Activated CD4-positive, alpha-beta T cell treated with anti-CD3 and anti-CD28 coated beads, Interleukin-2, amount 50 U/mL, for 48 hours (primary cell): ENCODE measurements at places on chromosomes 7 and 10.

DNA sequence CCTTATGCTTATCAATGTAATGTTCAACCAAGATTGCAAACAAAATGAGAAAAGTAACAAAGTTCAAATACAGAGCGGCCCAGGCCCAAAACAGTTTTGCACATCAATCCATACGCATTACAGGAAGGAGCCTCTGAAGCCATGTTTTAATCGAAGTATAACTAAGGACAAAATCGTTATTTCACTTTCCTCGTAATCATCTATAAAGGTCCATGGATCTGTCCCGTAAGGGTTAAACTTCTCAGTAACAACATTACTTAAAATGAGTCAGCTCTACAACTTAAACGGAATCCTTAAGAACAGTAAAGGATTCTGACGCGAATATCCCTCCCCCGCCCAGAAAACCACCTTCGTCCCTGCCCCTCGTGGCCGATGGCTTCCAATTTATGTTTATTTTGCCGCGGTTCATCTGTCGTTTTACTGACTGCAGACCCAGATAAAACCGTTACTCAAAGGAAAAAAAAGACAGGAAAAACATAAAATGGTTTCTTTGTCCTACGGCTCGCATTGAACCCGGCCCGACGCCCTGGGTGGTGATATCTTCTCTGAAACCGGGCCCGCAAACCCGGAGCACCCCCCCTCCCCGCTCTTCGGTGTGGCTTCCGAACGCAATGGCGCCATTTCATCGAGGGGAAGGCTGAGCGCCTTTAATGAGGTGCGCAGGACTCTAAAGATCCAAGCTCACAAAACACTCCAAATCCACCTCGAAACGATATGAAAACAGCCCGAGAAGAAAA lies 1.1 kb downstream of the HNRNPA2B1 start:
- DNase-seq = peak; percentile 58

GRCh38 chr7:77504951-77505350 lies 32.1 kb upstream of the PTPN12 start:
- DNase-seq = no peak

DNA sequence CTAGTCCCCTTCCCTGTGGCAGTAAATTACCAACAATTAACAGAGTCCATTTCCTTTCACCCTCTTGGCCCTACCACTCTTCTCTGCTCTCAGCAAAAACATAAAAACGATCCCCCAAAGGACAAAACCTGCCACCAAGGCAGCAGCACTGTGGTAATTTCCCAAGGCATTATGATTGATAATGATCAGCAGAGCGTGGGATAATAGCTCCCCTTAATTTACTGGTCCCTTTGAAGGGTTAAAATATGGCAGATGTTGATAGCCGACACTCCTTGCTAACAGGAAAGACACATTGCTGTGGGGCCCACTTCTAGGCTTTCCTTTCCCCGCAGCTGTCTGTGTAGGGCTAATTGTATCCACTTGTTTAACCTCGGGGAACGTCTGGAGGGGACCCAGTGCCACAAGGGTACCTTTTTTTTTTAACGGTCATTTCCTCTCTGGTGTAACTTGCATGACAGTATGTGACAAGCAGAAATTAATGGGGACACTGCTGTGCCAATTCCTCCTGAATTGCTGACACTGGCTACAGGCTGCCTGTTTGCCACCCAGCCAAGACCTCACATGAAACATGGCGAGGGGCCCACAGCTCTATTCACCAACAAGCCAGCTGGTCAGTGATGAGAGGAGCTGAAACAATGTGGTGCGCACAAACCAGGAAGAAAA lies 81.3 kb downstream of the CDK6 start:
- no peak for DNase-seq

GRCh38 chr7:1954366-1955004 lies 278.3 kb downstream of the MAD1L1 start:
- DNase-seq = no peak

DNA sequence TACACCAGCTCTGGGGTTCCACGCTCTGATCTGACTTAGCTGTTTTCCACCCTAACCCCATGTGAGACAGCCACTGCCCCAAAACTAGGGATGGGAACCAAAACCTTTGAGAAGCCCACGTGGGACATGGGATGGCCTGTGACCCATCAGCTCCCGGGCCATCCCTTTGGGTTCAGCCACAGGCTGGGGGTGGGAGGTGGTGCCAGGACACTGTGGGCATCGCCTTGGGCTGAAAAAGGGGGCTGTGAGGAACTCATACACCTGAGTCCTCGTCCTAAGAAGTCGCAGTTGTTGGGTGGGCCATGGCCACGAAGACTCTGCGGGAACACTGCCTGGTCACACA lies 379.1 kb downstream of the DNAJB6 start:
- no peak for DNase-seq

GRCh38 chr7:95317966-95318365 lies 6.4 kb downstream of the PON1 start:
- no peak for DNase-seq

DNA sequence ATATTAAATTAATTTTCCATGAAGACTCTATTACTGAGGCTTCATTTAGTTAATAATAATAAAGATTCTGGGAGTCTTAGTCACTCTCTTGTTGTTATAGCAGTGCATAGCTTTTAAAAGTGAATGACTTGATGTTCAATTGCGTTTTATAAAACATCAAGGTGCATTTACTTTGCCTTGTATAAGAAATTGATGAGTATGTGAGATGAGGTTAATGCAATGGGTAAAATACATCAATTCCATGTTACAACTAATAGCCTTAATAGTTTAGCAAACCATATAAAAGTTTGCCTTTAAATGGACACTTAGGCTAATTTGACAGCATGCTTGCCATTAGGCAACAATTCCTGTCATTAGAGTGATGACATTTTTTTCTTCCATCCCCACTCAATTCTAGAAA lies 173.6 kb upstream of the TEX47 start:
- DNase-seq = no peak

DNA sequence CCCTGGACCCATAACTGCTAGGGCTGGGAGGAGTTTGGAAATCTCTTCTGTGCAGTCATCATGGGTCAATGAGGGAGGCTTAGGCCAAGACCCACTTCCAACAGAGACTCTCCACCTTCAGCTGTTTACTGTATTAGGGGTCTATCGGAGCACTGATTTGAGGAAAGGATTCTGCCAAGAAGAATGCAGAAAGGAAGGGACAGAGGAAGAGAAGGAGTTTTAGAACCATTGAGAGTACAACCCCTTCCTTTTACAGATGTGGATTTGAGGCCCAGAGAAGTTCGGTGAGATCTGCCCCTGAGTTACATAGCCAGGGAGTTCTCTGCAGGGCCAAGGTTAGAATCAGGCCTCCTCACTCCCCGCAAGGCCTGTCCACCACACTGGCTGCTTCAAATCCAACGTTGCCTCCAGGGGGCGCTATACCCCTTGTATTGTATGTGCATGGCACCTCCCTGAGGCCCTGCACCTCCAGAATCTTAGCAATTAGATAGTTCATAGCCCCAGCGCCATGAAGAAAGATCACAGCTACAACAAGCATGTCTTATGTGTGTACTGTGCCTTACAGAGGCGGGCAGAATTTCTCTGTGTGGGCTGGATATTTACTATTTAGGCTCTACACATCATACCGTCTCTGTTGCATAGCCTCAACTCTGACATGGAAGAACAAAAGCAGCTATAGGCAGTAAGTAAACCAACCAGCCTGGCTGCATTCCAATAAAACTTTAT lies 246.8 kb downstream of the SKIDA1 start:
- DNase-seq = peak; percentile 91

DNA sequence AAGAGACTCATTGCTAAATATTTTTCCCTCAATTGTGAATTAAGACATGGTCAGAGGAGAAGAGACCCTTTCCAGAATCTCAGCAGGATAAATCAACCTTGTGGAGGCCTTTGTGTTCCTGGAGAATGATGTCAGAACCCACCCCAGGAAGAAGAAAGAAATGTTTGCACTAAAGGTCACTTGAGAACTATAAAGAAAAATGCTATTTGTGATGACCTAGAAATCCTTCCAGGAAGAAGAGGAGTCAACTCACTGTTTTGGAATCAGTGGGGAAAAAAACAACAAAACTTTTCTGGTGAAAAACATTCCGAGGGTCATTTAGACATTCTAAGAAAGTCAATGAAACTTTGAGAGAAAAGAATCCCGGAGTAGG lies 129.1 kb upstream of the ANKRD1 start:
- DNase-seq = no peak

DNA sequence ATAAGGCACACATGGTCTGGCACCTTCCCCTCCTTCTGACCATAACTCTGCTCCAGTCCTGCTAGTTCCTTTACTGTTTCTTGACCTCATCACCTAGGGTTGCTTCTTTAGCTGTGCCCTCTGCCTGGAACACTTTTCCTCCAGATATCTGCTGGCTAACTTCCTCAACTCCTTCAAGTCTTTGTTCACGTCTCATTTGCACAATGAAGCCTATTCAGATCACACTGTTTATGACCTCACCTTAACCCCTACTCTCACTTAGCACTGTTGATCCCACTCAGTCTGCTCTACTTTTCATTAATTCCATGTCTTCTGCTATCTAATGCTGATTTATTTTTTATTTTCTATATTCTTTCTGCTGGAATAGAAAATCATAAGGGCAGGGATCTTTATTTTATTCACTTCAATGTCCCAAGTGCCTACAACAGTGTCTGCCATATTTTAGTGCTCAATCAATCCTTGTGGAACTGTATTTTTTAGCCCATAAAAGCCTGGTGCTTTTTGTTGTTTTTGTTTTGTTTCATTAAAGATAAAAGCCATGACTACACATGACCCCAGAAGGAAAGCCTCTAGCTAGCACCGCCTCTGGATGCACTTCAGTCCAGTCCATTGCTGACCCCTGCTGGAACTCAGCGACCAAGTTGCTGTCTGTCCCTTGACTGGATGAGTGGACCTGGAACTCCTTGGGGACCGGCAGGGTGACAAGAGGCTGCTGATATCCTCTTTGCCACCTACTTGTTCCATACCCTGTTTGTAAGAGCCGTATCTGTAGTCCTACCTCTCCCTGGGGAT lies 12.3 kb downstream of the KLF14 start:
- peak; percentile 38 for DNase-seq

GRCh38 chr7:82441669-82442478 lies 1.7 kb downstream of the CACNA2D1 start:
- DNase-seq = no peak

DNA sequence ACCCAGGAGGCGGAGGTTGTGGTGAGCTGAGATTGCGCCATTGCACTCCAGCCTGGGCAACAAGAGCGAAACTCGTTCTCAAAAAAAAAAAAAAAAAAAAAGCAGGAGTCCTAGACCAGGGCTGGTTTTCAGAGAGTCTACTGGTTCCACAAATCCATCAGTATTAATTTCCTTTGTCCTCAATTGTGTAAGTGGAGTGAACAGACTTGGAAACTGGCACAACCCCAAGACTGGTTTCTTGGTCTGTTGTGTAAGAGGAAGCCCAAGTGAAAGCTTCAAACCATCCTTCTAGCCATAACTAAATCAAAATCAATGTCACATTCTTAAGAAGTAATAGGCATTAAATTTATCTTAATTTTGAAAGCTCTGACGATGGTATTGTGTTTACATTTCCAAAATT lies 213.6 kb downstream of the DGKI start:
- no peak for DNase-seq

GRCh38 chr7:2046581-2047565 lies 185.9 kb downstream of the MAD1L1 start:
- DNase-seq = no peak

GRCh38 chr7:39603924-39604323 lies 19.4 kb upstream of the RALA start:
- DNase-seq = no peak
